ENCODE measurements at places on chromosomes 7 and 10.

DNA sequence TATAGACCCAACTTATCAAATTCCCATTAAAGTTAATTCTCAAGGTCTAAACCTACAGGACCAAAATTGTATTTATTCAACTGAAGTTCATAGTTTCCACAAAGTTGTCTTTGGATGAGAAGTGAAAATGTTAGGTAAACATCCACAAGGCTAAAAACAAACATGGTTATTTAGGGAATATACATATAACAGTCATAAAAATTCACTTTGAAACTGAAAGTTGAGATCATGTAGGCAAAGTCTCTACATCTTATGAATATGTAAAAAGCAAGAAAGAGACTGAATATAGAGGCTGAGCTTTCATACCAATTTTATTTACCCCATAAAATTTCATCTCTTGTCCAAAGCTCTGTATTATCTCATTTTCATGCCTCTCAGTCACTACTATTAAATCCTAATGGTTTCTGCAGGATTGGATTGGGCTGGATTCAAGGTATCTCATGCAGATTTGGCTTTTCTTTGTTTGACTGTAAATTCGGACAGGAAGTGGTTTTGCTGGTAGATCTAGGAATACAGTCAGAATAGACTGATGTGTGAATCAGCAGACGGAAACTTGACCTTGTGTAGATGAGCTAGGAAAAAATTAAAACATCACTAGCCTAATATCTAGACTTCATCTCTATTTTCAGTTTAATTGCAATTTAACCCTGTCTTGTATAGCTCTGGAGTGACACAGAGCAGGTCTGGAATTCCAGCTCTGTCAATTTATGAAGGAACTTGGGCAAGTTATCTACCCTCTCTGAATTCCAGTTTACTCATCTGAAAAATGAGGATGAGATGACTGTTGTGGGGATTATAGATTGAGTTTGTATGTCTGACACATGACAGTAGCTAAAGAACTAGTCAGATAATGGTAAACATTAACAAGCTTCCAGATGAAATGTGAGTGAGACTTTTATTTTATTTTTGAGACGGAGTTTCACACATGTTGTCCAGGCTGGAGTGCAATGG is 27.3 kb upstream of the SKAP2 start:
- no peak for DNase-seq

DNA sequence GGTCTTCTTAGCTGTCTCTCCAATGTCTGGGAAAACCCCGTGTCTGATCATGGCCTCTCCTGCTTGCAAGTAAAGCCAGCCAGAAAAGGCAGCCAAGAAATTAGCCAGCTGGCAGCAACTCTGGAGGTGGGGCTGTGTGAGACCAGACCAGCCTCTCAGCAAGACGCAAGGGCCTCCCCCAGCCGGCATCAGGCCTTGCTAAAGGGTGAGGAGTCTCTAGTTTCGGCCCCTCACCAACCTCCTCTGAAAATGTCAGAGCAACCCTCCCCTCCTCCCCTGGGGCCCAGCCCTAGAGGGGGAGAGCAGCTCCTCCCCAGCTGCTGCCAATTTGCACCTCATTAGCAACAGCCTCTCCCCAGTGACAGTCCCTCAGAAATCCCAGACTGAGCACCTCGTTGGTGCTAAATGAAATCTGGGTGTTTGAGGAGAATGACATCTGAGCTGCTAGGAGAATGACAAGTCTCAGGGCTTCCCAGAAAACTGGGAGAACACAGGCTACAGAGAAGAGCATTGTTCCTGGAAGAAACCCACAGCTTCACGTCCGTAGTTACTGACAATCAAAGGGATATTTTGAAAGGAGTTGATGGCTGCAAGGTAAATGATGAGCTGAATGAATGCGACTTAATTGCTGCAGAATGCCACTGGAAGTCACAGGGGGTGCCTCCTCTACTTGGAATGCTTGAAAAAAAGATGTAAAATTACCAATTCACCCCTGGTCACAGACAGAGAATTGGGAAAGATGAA is 25.9 kb downstream of the DGKI start:
- DNase-seq, result no peak

DNA sequence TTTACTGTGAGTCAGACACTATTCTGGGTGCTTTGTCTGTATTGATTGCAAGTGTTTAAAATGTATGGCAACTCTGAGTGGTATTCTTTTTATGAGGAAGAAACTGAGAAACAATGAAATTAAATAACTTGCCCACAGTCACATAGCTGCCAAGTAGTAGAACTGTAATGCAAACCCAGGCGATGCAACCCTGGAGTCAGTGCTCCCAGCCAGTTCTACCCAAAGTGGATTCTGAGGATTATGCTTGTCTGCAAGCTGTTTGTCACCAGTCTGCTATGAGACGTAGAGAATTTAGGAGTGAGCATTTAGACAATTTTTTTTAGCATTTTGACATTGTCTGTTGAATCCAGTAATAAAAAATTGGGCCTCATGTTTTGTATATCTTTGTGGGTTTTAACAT is 306.0 kb upstream of the LRGUK start:
- no peak for DNase-seq

DNA sequence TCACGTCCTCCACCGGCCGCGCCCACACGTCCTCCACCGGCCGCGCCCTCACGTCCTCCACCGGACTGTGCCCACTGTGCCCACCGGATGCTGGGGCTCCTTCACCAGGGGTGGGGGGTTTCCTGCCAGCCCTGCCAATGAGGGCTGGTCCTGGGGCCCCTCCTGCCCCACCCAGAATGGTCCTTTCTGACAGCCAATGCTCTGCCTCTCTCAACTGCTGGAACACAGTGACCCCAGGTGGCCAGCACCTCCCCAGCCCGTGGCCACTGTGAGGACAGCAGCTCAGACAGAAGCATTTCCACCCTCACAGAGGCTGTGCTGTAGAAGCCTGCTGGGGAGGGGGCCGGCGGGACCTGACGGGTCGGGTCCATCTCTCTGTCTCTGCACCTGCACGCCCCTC is 90.1 kb upstream of the DNAAF5 start:
- peak; percentile 15 for DNase-seq

DNA sequence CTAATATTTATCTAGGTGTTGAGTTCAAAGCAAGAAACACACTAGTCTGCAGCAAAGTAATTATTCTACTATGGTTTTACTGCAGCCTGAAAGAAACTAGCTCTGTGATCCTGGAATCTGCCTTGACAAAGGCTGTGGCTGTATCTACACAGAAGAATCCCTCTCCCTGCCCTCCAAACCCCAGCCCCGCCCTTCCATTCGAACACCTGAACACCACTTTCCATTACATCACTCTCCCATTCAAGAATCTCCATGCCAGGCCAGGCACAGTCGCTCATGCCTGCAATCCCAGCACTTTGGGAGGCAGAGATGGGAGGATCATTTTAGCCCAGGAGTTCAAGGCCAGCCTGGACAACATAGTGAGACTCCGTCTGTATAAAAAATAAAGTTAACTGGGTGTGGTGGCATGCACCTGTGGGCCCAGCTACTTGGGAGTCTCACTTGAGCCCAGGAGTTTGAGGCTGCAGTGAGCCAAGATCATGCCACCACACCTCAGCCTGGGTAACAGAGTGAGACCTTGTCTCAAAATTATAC is 23.3 kb downstream of the LRRC20 start:
- no peak for DNase-seq

DNA sequence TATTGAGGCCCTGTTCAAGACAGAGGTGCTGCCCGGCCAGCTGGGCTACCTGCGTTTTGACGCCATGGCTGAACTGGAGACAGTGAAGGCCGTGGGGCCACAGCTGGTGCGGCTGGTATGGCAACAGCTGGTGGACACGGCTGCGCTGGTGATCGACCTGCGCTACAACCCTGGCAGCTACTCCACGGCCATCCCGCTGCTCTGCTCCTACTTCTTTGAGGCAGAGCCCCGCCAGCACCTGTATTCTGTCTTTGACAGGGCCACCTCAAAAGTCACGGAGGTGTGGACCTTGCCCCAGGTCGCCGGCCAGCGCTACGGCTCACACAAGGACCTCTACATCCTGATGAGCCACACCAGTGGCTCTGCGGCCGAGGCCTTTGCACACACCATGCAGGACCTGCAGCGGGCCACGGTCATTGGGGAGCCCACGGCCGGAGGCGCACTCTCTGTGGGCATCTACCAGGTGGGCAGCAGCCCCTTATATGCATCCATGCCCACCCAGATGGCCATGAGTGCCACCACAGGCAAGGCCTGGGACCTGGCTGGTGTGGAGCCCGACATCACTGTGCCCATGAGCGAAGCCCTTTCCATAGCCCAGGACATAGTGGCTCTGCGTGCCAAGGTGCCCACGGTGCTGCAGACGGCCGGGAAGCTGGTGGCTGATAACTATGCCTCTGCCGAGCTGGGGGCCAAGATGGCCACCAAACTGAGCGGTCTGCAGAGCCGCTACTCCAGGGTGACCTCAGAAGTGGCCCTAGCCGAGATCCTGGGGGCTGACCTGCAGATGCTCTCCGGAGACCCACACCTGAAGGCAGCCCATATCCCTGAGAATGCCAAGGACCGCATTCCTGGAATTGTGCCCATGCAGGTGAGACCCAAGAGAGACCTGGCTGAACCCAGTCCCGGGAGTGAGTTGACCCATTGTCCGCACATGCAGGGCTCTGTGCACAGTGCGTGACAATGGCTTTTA is 2.8 kb downstream of the RBP3 start:
- no peak for DNase-seq

DNA sequence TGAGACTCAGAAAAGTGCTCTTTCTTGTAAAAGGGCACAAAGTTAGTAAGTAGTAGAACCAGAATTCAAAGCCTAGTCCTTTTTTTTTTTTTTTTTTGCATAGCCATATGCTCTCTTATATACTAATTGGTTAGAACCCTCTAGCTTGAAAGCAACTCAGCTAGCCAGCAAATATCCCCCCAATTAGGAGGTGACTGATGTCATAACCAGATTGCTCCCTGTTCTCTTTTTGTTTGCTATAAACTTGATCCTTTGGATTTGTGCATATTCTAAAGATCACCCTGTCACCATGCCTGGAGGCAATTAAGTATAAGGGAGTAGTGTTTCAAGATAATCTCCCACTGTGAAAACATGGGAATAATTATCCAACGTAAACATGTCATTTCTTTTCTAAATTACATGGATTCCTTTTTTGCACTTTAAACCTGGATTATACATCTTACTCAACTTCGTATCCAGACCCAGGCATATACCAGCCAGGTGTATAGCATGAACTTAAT is 963.4 kb downstream of the CNTNAP2 start:
- no peak for DNase-seq

DNA sequence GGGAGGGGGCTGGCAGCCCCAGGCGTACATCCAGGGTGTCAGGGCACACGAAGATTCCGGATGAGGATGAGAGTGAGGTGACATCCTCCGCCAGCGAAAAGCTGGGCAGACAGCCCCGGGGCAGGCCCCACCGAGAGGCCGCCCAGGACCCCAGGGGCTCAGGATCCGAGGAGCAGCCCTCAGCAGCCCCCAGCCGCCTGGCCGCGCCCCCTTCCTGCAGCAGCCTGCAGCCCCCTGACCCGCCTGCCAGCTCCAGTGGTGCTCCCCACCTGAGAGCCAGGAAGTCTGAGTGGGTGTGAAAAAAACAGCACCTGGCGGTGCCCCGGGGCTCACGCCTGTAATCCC is 3.2 kb downstream of the GJD4 start:
- DNase-seq, result no peak

GRCh38 chr10:97030894-97031293 is 154.9 kb downstream of the SLIT1 start:
- no peak for DNase-seq

DNA sequence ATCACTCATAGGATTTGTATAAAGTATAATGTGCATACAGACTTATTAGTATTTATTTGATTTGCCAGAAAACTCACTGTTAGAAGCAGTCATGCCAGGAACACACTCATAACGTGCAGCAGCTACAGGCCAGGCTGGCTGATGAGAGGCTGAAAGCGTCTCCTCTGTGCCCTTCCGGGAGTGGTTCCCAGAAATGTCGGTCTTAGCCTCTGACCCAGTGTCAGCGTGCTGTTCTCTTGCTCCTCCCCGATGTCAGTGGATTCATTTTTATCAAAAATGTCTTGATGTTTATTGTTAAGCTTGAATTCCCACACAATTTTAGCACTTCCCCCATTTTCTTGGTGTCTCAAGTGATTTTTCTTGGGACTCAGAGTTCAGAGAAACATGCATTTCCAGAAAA is 33.3 kb upstream of the GARS1 start:
- no peak for DNase-seq

GRCh38 chr10:109019001-109019424 is 904.3 kb downstream of the XPNPEP1 start:
- no peak for DNase-seq

DNA sequence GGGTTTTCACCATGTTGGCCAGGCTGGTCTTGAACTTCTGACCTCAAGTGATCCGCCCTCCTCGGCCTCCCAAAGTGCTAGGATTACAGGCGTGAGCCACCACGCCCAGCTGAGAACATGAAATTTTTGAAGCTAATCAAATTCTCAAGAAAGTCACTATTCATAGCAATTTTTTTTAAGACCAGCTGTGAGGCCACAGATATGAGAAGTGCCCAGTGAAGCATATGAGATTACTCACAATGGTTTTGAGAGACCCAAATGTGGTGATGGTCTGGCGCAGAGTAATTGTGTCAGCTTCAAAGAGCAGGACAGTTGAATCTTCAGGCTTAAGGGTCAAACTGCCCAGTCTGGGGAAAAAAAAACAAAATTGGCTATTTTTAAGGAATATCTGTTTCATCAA is 16.2 kb downstream of the NCOA4 start:
- DNase-seq, result no peak

- DNase-seq, result no peak
Measured at GRCh38 chr10:35300063-35300699, 36.1 kb upstream of the CCNY start.

GRCh38 chr10:127921075-127921752 is 14.3 kb downstream of the PTPRE start:
- DNase-seq, result no peak

GRCh38 chr10:87668324-87669074 is 8.8 kb downstream of the PAPSS2 start:
- no peak for DNase-seq

GRCh38 chr7:28481091-28481926 is 69.0 kb downstream of the CREB5 start:
- peak; percentile 25 for DNase-seq

GRCh38 chr10:112810711-112811151 is 139.3 kb upstream of the TCF7L2 start:
- DNase-seq, result no peak

DNA sequence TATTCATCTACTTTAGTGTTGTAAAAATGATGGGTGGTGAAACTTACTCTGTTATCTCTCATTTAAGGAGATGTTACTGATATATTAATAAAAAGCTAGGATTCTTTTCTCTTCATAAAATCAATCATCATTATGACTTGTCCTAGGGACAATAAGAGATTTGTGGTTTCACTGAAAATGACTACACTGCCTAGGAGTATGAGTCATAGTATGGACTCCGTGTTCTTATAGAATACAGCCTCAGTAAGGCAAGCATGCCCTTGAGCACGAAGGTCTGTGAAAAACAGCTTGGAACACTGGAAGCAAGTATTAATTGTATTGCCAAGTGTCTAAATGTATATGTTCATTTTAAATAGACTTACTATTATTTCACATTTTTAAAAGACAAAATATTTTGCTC is 749.2 kb upstream of the PCDH15 start:
- no peak for DNase-seq

DNA sequence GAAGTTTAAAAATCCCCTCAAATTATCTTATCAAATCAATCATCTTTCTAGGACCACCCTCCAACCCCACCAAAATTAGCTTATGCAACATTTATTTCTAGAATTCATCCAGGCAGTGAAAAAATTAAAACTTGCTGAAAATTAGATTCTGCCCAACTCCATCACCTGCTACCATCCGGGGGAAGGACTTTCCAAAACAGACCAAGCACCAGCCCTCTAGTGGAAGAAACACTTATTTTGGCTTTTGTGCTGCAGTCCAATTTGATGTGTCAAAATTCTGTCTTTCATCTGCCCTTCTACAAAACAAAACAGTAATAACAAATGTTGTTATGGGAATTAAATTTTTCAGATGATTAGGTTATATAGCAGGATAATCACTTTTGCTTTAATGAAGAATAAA is 35.1 kb downstream of the GCC1 start:
- DNase-seq, result no peak

Data from activated CD4-positive, alpha-beta T cell treated with anti-CD3 and anti-CD28 coated beads, Interleukin-10, Interleukin-2, amounts not matched to agents 100 ng/mL and 50 ng/mL, durations not matched to agents 16 hours and 8 hours (primary cell).